ENCODE measurements at places on chromosomes 6 and 20.
A peak's percentile ranks its signal among the peaks of the same experiment; 100 is the strongest.

DNA sequence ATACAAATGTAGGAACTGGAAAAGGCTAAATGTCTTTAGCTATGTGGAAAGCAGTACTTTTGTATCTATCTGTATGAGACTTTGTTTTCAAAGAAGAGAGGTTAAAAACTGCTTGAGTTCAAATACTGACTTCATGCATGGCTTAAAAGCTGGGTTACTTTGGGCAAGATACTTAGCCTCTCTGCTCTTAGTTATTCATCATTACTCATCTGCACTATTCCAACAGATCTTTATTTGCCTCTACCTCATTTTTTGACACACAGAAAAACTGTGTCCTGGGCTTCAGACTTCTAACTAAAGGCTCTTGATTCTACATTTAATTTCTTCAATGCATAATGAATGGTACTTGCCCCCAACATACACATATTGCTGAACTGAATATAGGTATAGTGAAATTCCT lies 114.8 kb downstream of the DST start:
- DNase-seq: no peak

DNA sequence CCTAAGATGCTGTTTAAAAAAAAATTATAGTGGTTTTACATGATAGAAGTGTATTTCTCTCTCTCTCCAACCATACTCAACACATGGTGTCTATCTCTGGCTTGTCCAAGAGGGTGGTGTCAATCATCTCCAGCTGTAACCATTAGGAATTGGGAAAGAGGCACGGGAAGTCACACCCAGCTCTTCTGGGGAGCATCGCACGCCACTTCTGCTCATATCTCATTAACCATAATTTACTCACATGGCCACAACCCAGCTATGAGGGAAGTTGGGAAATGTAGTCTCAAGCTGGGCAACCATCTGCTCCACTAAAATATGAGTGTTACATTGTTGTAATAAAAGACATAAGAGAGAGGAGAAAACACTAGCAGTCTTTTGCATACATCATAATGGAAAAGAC lies 30.4 kb upstream of the TSHZ2 start:
- no peak for DNase-seq

DNA sequence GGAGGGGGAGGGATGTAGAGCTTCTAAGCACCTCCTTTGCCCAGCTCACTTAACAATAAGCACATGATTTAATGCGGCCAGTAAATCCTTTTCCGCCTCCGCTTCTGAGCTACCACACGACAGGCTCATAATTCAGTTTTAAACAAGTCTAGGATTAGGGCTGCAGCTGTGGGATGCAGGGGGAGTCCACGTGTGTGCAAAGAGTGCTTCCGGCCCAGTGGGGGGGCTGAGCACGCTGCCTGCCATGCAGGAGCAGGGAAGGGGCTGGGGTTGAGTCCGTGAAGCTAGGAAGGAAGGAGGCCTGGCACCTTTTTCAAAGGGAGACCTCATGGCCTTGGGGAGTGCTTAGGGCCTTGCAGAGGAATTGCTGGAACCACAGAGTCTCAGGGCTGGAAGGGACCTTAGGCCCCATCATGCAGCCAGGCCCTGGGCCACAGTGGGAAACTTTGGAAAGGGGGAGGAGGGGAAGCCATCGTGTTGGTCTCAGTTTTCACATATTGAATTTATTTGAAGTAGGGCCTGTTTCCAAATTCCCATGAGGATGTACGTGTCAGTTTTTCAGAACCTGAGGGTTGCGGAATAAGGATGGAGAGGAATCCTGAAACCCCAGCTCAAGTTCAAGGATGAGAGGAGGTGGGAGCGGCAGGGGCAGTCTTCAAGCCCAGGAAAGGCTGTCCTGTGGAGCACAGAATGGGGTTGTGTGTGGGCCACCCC lies 96.1 kb downstream of the VEGFA start:
- no peak for DNase-seq

DNA sequence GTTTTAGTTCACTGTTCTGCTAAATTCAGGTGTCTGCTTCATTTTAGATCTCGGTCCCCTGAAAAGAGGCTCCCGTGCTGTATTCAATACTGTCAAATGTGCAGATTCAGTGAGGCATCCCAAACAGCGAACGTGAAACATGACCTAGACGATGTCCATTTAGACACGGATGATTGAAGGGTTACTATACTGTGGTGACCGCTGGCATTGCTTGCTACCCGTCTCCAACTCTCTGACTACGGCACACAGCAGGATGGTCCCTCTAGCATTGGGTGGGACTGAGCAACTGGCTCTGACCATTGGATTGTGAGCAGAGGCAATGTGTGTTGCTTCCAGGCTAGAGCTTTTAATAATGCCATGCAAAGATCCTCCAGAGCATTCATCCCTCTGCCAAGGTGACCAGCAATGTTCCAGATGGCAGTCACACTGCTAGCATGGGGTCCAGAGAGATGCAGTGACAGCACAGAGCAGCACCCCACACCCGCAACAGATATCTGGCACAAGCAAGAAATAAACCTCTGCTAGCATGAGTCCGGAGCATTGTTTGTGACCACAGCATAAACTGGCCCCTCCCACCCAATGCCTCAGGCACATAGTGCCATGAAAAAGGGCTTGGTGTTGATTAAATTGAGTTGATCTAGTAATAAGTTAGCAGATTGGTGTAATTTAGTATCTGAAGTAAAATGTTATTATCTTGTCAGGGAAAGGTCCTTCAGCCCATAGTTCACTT lies 9.0 kb downstream of the METTL24 start:
- peak; percentile 72 for DNase-seq

GRCh38 chr6:118589186-118589585 lies 41.1 kb downstream of the PLN start:
- no peak for DNase-seq

DNA sequence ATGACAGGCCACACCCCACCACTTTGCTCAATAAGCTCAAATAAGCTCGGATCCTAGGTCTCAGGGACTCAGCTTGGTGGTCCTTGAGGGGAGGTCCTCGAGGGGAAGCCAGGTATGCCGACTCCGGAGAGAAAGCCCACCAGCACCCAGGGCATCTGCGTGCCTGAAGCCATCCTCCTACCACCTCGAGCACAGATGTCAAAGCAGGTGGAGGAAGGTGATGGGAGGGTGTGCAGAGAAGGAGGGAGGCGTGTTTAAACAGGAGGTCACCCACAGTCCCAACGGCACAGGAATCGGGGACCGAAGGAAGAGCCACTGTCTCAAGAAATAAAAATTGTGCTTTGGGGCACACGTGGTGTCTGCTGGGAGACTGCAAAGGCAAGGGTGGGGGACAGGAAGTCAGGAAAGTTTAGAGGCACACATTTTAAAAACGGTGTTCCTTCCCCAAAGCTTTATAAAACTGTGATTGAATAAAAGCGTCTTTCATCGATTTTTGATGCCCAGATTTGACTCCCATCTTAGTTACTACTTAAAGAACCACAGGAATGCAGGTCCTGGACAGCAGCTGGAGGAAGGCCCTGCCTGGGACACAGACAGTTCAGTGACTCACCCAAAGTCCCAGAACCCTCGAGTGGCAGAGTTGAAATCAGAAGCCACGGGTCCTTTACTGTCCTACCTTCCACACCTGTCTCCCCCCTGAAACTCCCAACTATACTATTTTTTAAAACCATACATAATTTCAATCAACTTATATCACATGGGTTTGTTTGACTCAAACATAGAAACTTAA lies 221.0 kb upstream of the PDE10A start:
- DNase-seq: no peak

GRCh38 chr6:54291146-54291545 lies 17.1 kb upstream of the TINAG start:
- no peak for DNase-seq

GRCh38 chr20:62461834-62462233 lies 14.0 kb downstream of the GATA5 start:
- no peak for DNase-seq

DNA sequence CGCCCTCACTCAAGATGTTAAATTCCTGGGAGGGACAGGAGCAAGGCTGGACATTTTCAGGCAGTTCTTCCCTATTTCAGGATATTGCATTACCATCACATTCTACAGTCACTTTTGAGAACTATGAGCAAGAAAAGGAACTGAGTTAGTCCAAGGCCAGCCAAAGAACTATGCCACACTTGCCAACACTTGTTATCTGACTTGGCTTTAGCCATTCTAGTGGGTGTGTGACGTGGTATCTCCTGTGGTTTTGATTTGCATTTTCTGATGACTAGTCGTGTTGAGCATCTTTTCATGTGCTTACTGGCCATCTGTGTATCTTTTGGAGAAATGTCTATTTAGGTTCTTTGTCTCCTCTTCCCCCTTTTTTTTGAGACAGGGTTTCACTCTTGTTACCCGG lies 12.0 kb downstream of the XRN2 start:
- DNase-seq: peak; percentile 12

DNA sequence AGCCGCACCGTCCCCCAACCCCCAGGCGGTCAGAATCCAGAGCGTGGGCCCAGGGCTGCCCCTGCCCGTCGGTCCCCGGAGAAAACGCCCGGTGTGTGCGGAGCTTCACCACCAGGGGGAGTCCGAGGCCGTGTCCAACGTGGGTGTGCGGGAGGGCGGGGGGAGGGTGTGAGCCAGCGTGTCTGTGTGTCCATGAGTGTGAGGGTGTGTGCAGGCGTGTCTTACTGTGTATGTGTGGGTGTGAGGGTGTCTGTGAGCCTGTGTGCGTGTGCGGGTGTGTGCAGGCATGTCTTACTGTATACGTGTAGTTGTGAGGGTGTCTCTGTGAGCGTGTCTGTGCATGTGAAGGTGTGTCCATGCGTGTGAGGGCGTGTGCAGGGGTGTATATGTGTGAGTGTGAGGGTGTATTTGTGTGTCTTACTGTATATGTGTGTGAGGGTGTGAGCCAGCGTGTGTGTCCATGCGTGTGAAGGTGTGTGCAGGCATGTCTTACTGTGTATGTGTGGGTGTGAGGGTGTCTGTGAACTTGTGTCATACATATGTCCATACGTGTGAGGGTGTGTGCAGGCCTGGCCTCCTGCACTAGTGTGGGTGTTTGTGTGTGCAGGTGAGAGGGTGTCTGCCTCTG lies 24.6 kb upstream of the GATA5 start:
- peak; percentile 25 for DNase-seq

DNA sequence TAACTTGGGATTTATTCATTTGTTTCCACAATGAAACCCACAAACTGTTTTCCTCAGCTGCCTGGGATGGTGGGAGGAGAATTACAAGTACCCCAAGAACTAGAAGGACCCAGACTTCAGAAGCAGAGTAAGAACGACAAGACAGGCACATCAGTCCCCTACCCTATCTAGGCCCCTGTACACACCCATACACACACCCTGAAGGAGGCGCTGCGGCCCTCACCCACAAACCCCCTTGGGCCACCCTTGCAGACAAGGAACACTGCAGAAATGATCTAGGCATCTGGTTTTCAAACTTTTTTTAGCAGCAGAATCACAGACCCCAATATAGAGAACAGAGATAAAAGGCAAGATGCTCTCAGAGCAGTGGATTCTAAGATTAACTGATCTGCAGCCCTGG lies 55.0 kb downstream of the TRERF1 start:
- no peak for DNase-seq

GRCh38 chr6:139996253-139996834 lies 621.9 kb upstream of the CITED2 start:
- no peak for DNase-seq

DNA sequence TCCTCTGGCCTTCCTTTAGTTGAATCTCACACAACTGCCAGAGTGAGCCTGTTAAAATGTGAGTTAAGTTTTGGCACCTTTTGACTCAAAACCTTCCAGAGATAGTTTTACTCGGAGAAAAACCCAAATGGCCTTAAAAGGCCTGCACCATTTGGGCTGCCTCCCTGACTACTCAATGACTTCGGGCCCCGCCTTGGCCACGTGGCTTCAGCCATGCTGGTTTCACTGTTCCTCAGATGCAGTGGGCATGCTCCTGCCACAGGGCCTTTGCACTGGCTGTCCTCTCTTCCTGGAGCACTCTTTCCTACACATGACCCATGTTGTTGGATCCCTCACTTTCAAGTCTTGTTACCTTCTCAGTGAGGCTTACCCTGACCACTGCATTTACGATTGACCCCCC lies 18.3 kb downstream of the VEGFA start:
- no peak for DNase-seq

DNA sequence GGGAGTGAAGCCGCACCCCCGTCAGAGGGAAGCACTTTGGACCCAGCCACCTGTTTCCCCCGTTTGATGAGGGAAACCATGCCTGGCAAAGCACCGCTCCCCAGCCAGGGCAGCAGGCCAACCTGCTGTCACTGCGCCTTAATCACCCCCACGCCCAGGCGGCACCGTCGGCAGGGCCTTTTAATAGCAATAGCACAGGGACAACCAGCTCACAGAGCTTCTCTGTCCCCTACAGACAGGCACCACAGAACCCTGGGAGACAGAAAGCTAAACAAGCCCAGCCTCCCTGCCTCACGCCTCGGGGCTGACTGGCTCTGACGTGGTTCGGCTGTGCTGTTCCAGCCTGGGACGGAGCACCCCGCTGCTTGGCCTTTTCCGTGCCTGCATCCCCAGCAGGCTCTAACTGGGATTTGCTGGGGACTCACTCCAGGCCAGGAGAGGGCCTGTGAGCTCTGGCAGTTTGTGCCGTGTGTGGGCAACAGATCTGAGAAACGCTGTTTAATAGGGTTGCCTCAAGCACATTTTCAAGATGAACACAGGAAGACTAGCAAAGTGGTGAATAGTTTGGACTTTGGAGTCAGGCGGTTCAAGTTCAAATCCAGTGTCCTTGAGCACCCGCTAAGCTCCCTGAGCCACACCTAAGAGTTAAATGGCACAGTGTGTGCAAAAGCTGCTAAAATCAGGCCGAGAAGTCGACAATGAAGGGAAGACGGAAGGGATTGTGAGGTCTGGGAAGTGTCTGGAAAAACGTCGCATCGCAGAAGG lies 223.8 kb downstream of the NRN1 start:
- DNase-seq: no peak

DNA sequence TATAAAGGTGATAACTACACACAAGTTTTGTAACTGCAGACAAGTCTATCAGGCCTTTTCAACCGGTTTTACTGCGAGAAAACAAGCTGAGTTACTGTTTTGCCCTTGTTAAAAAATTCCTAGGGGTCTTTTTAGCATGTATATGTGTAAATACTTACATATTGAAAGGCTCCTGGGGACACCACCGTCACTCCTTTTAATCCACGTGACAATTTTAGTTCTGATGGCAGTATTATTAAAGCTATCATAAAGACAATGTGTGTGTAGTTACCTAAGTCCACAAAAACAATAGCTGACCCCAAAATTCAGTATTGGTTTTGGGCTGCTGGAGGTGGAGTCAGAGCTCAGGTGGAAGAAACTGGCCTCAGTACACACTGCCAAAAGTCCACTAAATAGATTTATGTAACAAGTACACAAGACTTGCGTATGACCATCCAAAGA lies 41.3 kb upstream of the HFE start:
- DNase-seq: no peak

DNA sequence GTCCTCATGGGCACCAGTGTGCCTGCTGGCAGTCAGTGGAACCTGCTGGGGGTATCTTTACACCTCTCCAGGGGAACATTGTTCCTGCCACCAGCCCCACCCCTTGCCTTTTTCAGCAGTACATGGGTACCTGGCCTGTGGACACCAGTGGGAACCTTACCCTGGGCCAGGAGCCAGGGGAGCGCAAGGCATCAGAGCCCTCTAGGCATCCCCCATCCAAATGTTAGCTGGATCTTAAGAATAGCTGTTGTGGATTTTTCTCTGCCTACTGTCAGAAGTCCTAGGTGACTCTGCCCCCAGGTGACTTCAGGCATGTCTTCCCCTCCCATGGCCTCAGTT lies 38.8 kb upstream of the ID1 start:
- no peak for DNase-seq
